Panc1 (cell line): ENCODE measurements at places on chromosomes 13 and 19. TPM values are rescaled to one million over a fixed set of nuclear protein-coding genes. Genes with fewer than 3 reads are reported as not detected.

The PDE4C gene
- 0.98 TPM for total RNA-seq

The TYK2 gene
- total RNA-seq, result 104 TPM

The KMT2B gene
- 68.8 TPM for total RNA-seq

The NDUFA7 gene
- 36.8 TPM for total RNA-seq

The SWSAP1 gene
- total RNA-seq, result 3.1 TPM

The SIGLECL1 gene
- not detected for total RNA-seq

The PNMA8A gene
- total RNA-seq, result not detected

The ETV2 gene
- 2.8 TPM for total RNA-seq

The TEX101 gene
- not detected for total RNA-seq

The FGF21 gene
- total RNA-seq, result not detected

The SKA3 gene
- 15.1 TPM for total RNA-seq
